ENCODE measurements at places on chromosomes 6 and 20. TPM values are rescaled to one million over a fixed set of nuclear protein-coding genes. Genes with fewer than 3 reads are reported as not detected.

DNA sequence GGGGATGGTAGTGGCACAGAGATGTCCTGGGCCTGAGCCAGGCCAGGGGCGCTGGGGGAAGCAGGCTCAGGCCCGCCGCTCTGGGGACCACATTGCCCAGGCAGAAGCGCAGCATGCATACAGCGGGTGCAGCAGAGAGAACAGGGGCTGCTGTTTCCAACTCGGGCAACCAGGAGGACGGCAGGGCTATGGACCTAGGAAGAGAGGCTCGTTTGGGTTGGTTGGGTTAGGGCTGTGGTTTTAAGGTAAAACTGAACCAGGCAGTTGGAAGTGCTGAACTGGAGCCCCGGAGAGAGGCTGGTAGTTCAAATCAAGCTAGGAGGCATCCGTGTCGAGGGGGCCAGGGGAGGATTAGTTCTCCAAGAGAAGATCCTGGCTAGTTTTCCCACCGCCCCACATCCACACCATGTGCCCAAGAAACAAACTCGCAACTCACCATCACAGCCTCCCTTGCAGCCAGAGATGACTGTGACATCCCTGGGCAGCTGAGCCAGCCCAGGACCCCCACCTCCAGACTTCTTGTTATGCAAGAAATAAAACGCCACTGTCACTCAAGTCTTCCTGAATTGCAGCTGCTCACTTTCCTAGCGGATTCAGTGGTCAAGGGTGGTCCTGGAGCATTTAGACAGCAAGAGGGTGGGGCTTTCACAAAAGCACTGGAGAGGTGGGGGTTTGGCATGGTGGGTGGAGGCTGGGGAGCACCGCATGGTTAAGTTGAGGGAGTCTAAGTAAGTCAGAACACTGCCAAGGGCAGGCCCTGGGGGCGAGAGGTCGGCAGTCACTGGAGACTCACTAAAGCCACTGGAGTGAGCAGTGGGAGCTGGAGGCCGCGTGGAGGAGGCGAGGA is 161.2 kb downstream of the GRM4 start:
- DNase-seq, result no peak

Gene TMEM170B
- polyA plus RNA-seq, result 0.82 TPM

DNA sequence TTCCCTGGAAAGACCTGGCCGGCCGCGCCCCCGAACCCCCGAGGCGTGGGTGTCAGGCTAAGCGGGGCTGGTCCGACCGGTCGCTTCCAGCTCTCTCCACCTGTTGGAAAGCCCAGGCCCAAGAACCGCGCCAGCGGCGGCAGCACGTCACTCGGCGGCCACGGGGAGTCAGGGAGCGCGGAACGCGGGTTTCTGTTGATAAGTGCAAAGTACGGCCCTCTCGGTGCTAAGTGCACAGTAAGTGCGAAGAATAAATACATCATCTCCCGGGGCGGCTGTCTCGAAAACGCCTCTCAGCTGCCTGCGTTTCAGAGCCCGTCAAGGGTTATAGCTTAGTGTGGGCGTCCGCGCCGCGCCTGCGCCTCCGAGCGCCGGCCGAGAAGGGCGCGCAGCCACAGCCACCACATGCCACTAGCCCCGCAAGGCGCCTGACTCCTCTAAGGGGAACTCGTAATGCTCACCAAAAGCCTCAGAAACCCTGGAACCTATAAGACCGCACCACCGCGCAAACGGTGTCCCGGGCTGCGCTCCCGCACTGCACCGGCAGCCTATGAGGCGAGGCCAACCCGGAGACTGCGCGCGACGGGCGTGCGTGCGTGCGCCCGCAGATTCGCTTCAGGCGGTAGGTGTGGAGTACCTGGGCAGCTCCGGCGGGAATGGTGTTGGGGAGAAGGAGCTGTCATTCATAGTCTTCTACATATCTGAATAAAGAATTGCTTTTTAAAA is 9.2 kb upstream of the TBX18 start:
- peak; percentile 55 for DNase-seq

- DNase-seq, result peak; percentile 3
Observed at GRCh38 chr20:57653546-57653900, 33.3 kb upstream of the ZBP1 start.

- DNase-seq, result no peak
Observed at GRCh38 chr6:105274678-105275077, 94.9 kb upstream of the POPDC3 start.

DNA sequence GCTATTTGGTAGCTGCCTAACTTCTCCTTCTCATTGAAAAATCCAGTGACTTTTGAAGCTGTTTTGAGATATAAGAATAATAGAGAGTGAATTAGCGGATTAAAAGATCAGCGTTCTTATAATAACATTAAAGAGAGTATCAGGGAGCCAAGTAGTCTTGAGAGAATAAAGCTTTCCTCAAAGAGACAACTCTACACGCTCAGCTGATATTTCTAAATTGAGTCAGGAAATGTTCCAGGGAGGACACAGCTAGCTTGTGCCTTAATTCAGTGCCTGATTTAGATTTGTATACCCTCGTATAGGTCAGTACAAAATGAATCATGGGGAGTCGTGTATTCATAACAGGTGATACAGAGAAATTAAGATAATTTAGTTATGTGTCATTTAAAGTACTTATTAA is 75.1 kb upstream of the QKI start:
- DNase-seq, result no peak

- DNase-seq, result no peak
Observed at GRCh38 chr6:56992036-56992435, 37.1 kb downstream of the BEND6 start.

Gene EYA2
- polyA plus RNA-seq, result 2.0 TPM

DNA sequence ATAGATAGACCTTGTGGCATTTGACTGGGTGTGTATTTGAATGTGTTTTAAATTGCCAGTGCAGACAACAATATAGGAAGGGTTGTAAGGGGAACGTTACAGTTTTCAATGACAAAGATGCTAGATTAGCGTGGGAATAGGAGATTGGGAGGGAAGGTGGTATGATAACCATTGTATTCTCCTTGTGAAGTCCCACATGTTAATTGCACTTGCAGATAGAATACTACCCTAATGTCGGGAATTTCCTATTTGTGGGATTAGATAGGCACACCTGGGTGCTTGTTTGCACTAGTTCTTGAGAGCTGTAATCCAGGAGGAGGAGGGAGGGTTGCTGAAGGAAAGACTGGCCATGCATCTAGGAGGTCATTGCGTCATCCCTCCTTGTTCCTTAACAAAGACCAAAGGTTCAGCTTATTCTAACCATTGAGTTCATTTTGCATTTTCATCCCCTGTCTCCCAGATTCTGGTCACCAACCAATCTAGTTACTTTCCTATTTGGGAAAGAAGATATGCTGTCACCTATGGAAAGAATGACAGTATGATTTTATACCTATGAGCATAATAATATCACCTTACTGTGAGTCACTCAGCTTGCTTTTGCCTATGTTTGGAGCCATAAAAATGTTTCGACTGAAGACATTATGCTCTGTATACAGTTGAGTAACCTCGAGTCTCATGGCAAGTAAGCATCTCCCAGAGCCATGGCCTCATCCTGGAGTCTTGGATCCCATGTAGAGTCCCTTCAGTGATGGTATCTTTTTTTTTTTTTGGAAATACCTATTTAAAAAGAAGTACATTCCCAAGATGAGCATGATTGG is 201.5 kb downstream of the DTNBP1 start:
- DNase-seq, result no peak

DNA sequence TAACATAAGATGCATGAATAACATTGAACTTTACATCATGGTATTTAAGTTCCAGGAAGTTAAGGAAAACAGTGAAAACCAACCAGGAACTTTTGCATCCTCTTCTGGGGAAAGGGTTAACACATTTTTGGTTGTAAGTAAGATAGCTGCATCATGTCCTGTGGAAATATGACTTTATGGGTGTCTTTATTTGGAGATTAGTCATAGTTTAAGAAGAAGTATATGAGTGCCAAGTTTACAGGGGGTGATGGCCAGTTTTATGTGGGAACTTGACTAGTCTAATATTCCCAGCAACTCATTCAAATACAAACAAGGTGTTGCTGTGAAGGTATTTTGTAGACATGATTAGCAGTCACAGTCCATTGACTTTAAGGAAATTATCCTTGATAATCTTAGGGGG is 78.0 kb downstream of the PDE10A start:
- DNase-seq, result no peak

Gene C6orf118
- not detected for polyA plus RNA-seq

Gene UST
- 7.0 TPM for polyA plus RNA-seq

DNA sequence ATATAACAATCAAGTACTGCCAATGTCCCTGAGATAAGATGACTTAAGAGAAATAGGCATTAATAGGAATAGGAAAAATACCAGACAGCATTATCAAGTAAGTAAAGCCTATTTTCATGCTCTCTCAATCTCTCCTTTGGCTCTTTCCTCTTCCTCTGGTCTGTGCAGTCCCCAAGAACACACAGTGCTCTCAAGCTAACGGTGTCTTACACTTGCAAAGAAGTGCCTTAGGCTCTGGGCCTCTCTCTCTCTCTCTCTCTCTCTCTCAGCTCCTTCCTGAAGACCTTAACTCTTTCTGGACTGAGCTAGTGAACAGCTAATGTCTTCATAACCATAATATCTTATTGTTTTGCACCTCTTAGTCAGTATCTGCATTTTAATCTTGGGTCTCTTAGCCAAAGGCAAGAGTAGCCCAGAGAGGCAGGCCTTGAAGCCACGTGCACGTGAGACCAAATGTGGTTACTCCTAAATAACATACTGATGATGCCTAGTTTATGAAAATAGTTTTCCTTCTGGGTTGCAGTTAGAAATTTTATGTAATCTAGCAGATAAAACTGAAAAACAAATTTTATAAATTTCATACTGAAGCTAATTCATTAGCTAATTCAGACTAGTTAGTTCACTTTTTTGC is 70.8 kb downstream of the TPD52L1 start:
- DNase-seq, result no peak

All from hepatocyte (in vitro differentiated cells).